Fibroblast of skin of right biceps (primary cell): ENCODE measurements at places on chromosomes 1 and 21.
A peak's percentile ranks its signal among the peaks of the same experiment; 100 is the strongest.

GRCh38 chr1:221137666-221138065 is 258.4 kb downstream of the HLX start:
- no peak for DNase-seq

DNA sequence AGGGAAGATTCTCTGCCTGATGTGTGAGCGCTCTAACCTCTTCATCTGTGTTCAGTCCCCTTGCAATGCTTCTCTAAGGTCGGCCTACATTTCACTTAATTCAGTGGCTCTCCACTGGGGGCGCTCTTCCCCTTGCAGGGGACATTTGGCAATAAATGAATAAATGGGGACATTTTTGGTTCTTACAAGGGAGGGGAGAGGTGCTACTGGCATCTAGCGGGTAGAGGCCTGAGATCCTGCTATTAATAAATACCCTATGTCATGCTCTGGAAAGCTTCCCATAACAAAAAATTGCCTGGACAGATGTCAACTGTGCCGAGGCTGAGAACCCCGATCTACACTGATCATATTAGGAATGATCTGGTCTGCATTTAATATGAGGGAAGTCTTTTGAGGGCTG is 25.9 kb upstream of the DNAJC11 start:
- peak; percentile 60 for DNase-seq

GRCh38 chr1:95117207-95118066 is at the start of gene TLCD4:
Gene TLCD4, plus strand, starts transcription at chr1:95117355. Its CDS starts 26,547 bp downstream, at chr1:95143902.
- peak; percentile 24 for DNase-seq

- no peak for DNase-seq
Observed at GRCh38 chr21:45990741-45991605, 9.4 kb downstream of the COL6A1 start.

DNA sequence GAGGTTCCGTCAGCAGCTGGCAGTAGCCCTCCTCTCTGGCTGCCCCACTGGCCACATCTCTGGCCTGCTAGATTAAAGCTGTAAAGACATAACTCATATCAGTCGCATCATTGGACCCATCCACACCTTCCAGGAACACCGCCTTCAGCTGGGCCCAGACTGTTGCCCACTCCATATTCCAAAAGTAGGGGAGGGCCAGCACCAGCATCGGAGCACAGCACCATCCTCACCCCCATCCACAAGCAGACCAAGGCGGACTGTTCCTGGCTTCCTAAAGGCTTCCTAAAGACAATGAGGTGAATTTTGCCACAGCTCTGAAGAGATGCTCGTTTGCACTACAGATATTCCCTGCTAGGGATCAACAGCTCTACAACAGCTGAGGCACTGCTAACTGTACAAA is 3.5 kb downstream of the SHISA4 start:
- no peak for DNase-seq

DNA sequence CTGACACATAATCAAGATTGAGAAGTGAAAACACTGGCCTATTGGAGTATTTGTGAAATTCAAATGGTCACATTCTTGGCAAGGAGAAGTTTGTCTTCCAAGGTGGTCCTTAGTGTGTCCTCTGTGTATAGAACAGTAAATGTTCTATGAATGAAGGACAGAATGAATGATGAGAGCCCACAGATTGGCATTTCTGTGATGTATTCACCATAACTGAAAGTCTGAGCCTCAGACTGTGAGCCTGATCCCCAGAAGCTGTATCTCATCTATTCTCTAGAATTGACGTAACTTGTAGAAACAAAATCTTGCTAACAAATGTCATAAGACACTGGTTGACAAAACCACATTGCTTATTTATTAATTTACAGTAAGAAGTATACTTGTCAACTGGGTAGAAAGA is 111.5 kb upstream of the ETV3 start:
- DNase-seq: no peak

GRCh38 chr1:73781251-73781650 is 416.7 kb downstream of the LRRIQ3 start:
- DNase-seq: peak; percentile 64

DNA sequence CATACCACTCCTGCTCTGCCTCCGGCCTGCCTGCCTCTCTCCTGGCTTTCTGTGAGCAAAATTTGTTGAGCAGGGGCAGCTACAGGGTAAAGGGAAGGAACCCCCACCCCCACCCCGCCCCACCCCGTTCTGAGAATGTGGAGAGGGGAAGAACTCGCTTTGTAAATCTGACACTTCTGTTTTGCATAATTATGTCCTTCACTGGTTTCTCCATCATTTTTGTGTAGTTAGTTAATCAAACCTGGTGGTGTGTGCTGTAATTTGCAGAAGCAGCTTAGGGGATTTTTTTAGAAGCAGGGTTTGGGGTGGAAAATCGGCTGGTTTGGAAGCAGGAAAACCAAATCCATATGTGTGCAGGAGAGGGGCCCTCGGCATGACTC is 58.1 kb upstream of the TMEM51 start:
- no peak for DNase-seq

DNA sequence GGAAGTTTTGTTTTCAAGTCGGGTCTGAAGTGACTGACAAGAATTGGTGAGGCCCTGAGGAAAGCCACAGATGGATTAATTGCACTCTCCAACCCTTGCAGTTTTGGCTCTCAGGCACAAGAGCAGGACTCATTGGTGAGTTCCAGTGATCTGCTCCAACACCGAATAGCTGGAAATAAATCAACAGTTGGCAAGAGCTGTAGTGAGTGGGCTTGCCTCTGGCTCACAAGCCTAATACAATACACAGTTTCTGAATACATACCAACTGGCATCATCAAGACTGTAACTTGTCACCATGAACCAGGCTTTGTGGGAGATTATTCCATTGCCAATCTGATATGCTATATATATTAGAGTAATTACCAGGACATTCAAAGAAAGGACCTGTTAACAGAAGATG is 131.6 kb downstream of the GRIK1 start:
- no peak for DNase-seq

- no peak for DNase-seq
Observed at GRCh38 chr1:199220031-199220430, 581.2 kb downstream of the PTPRC start.

GRCh38 chr1:110783292-110783918 is 89.5 kb upstream of the CD53 start:
- peak; percentile 28 for DNase-seq

DNA sequence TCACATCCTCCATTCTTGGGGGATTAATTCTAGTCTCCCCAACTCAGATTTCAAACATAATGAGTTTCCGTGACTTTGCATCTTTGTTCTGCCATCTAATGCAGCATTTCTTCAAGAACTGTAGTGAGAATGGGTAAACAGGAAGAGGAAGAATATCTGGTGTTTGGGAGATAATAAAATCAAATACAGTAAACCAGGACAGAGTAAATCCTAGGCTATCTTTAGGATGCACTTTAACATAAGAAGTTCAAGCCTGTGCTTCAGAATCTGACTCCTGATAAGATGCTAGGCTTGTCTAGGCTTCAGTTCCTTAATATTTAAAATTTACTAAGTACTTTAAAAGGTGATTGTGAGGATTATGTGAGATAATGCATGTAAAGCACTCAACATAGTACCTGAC is 27.9 kb downstream of the PATJ start:
- DNase-seq: no peak

- DNase-seq: no peak
Observed at GRCh38 chr1:103783944-103784377, 34.3 kb downstream of the AMY1C start.

DNA sequence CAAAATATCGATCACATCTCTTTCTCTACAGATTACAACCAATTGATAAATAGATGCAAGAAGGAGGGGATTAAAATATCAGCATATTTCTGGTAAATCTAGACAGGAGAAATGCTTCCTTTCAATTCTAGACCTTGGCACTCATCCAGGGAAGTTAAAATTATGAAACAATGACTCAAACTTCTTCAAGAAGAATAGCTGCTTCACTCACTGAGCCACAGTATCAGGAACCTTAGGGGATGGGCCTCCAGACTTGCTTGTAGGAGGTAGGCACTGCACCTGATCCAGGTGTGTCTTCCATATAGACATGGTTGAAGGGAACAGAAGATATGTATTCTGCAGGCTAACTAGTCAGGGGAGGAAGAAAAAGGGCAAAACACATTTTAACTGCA is 9.8 kb downstream of the SLAMF7 start:
- DNase-seq: peak; percentile 3

GRCh38 chr1:204450461-204451257 is 39.0 kb upstream of the PPP1R15B start:
- DNase-seq: no peak

GRCh38 chr1:48936436-48936835 is 159.7 kb upstream of the BEND5 start:
- no peak for DNase-seq

DNA sequence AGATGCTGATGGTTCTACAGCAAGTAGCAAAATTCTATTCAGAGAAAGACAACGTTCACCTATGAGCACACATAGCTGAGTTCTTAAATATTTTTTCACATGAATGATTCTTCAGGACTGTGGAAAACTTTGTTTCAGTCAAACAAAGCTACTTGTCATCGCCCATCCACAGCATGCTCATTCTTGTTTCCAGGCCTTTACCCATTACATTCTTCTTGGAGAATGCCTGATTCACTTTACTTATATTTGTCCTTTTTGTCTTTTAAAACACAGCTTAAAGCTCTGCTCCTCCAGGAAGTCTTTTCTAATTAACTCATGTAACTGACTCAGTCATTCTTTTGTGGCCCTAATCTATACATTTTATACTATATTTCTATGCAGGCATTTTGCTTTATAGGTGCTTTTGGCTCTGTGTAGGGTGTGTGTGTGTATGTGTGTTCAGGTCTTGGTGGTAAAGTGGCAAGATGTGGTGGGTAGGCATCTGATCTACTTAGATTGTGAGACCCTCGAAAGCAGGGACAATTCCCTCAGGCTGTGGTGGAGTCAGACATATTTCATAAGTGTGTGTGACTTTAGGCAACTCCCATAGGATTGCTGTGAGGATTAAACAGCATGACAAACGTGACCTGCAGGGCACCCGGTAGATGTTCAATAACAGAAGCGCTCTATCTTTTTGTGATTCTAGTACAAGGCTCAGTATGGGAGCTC is 11.8 kb upstream of the MARK1 start:
- no peak for DNase-seq
